Endothelial cell (in vitro differentiated cells): ENCODE measurements at places on chromosomes 7 and 10.

GRCh38 chr10:91665842-91666241 lies 33.0 kb upstream of the PPP1R3C start:
- DNase-seq, result no peak

DNA sequence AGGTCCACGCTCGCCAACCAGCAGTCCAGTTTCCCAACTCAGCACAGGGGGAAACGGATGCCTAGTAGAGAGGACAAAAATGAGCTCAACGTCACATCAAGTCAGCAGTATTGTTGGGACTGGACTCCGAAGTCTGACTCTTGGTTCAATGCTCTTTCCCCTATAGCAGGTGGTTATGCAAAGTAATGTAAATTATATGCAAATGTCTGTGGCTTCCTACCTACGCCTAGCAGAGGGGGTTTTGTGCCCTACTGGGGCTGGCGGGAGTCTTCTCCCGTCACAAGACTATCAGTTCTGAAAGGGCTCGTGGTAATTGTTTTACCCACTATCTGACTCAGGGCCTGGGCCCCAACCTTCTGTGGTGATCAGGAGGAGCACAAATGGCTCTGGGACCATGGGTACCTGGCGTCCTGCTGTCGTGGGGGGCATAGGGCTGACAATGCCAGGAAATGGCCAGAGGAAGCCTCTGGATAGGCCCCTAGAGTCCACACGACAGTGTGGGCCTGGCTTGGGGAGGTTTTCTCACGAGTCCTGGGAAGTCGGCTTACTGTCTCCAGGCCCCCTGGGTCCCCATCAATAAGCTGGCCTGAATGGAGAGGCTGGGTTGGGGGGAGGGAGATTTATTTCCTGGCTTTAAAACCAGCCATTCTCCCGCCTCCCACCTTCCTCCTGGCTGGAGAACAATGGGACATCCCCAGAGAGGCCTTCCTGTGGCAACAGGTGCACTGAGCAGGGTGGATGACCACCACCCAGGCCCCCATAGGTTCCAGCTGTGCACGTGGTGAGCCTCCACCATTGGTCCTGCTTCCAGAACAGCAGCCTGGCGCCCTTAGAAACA lies 41.8 kb downstream of the UNC5B start:
- DNase-seq, result peak; percentile 66

- DNase-seq, result no peak
These were observed 198.0 kb downstream of the KIAA1217 start for GRCh38 chr10:24406809-24407483.

- DNase-seq, result no peak
These were observed 179.4 kb downstream of the PIP4K2A start for GRCh38 chr10:22534849-22535604.

- no peak for DNase-seq
These were observed 483.6 kb downstream of the INHBA start for GRCh38 chr7:41219276-41219675.

- no peak for DNase-seq
These were observed 80.3 kb upstream of the SCIN start for GRCh38 chr7:12490107-12490688.

GRCh38 chr7:66452165-66452564 lies 176.5 kb upstream of the KCTD7 start:
- DNase-seq, result no peak

GRCh38 chr10:79102498-79102874 lies 33.7 kb downstream of the ZMIZ1 start:
- no peak for DNase-seq

DNA sequence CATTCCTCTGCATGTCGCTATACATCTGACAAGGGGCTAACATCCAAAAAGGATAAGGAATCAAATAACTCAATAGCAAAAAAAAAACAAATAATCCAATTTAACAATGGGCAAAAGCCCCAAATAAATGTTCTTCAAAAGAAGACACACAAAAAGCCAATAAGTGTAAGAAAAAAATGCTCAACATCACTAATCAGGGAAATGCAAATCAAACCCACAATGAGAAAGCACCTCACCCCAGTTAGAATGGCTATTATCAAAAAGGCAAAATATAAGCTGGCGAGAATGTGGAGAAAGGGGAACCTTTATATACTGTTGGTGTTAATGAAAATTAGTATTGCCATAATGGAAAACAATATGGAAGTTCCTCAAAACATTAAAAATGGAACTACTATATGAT lies 14.3 kb downstream of the ARHGAP12 start:
- no peak for DNase-seq

DNA sequence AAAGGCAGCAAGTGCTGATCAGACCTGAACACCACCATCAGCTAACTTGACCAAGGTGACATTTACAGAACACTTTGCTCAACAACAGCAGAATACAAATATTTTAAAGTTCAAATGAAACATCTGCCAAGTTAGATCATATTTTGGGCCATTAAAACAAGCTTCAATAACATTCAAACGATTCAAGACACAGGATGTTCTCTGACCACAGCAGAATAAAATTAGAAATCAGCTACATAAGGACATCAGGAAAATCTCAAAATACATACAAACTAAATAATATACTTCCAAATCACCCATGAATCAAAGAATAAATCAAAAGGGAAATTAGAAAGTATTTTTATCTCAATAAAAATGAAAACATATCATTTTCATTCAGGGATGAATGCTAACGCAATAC lies 173.0 kb downstream of the PKD1L1 start:
- DNase-seq, result no peak

GRCh38 chr10:70866424-70866823 lies 21.9 kb downstream of the PCBD1 start:
- no peak for DNase-seq

DNA sequence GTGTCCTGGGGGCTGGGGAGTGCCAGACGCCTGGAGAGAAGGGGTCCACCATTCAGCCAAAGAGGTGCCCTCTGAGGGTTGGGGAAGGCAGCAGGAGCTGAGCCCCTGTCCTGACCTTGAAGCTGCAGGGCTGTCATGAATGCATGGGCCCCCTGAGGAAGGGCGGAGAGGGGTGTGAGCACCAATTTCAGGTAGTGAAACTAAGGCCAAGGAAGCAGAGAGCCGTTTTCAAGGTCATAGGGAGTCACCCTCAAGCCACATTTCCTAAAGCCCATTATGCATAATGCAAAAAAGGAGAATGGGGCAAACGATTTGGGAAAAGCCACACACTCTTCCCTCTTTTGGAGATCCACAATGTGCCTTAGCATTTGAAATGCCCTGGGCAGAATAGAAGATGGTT lies 37.2 kb downstream of the FIGNL1 start:
- no peak for DNase-seq

GRCh38 chr7:140367528-140367927 lies 30.8 kb downstream of the SLC37A3 start:
- no peak for DNase-seq

DNA sequence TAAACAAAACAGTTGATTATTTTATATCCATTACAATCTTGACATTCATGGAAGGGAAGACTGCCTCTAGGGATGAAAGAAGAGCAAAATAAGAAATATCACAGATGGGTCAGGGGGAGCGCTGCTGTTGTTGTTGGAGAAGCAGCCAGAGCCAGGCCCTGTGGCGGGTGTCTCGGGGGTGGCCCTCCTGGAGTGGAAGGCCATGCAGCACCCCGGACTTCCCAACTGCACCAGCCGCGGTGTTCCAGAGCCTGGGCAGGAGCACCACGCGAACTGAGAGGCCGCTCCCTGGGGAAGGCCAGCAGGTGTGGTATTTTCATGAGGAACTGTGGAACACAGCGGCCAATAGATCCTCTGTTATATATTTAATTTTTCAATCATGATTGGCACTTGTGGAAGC lies 72.4 kb upstream of the VSTM2A start:
- no peak for DNase-seq

DNA sequence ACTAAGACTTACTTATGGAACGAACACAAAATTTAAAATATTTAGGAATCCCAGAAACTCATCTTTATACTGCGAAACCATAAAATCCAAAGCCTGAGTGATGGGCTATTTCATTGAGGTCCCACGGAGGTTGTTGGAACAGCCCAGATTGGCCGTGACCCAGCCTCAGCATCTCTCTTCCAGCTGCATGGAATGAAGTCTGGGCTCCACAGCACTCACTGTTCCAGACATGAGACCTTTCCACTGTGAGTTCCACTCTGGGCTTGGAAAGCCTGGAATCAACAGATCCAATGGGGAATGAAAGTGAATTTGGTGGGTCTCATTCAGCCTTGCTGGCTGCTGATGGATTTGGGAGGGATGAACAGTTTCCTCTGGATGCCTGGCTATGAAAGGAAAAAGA lies 184.9 kb downstream of the EMX2 start:
- no peak for DNase-seq

DNA sequence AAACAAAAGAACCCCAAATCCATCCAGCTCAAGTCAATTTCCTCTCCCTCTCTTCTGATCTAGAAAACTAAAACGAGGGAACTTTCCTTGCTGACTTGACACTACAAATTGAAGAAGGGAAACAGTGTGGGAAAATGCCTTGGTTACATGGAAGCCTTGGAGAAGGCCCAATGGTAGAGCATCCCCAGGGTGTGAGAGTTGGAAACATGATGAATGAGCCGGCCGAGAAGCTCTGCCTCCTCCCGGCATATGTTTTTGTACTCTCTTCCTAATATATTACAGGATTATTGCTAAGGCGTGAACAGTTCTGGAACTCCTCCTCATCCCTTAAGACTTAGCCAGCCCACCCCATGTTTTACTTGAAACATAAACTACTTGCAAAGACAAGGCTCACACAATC lies 618.2 kb upstream of the MGMT start:
- no peak for DNase-seq

- no peak for DNase-seq
These were observed 30.6 kb downstream of the JMJD1C start for GRCh38 chr10:63434866-63435854.

DNA sequence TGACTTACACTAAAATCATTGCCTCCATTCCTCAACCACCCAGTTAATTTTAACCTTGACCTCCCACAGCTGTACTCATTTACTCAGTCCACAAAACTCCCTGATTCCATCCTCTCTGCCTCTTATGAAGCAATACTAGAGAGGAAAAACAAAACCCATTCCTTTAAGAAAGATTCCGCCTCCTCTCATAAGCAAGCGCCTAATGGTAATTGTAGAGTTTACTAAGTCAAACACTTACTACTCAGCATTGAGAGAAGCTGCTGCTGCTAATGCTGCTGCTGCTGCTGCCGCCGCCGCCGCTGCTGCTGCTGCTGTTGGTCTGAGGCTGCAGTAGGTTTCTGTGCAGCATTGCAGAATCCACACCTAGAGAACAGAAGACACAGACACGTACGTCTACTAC lies 2.1 kb upstream of the ADD3 start:
- DNase-seq, result peak; percentile 17

DNA sequence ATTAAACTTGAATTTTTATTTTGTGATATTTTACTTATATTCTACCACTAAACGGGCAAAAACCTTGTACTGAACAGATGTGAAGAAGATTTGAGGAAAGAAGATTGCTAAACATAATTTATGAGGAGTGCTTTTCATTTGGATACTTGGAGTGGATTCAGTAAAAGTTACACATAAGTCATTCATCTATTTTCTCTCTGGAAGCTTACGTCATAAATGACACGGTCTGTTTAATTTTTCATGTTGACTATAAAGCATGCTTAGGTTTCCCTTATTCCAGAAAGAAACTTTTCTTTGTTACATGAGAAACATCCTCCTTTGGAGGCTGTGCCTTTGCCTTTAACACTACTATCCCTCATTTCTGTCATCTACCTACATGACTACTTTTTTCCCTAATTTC lies 53.9 kb downstream of the TFEC start:
- no peak for DNase-seq

- no peak for DNase-seq
These were observed 265.1 kb upstream of the KLF14 start for GRCh38 chr7:130998993-130999602.

- DNase-seq, result no peak
These were observed 113.9 kb downstream of the ITGA8 start for GRCh38 chr10:15605740-15606369.

DNA sequence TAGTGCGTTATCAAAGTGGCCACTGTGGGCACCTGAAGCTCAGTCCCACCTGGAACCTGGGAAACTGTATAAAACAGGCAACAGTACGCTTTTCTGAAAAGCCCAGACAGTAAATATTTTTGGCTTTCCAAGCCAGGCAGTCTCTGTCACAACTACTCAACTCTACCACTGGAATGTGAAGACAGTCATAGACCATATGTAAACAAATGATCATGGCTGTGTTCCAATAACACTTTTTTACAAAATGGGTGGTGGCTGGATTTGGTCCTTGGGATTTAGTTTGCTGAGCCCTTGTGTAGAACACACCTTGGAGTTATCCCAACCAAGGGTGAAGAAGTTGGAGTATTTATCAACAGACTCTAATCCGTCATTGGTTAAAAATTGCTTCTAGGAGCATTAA lies 259.9 kb downstream of the SKIDA1 start:
- no peak for DNase-seq

- no peak for DNase-seq
These were observed 9.1 kb downstream of the PRKG1 start for GRCh38 chr10:51083356-51083853.

DNA sequence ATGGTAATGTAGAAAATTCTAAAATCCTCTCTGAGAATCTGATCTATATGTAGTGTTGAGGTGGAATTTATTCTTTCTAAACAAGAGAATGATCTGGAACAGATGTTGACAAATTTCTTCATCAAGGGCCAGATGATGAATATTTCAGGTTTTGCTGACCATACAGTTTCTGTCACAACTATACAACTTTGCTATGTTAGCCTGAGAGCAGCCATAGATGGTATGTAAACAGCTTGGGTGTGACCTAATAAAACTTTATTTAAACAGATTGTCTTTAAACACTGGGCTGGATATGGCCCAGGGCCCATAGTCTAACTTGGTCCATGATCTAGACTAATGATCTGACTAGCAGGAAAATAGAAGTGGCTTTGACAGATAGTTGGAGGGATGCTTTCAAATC lies 213.6 kb upstream of the CELF2 start:
- no peak for DNase-seq
